ENCODE measurements at places on chromosomes 7 and 10. TPM values are rescaled to one million over a fixed set of nuclear protein-coding genes. Genes with fewer than 3 reads are reported as not detected.

Gene HTR5A
- not detected for total RNA-seq

DNA sequence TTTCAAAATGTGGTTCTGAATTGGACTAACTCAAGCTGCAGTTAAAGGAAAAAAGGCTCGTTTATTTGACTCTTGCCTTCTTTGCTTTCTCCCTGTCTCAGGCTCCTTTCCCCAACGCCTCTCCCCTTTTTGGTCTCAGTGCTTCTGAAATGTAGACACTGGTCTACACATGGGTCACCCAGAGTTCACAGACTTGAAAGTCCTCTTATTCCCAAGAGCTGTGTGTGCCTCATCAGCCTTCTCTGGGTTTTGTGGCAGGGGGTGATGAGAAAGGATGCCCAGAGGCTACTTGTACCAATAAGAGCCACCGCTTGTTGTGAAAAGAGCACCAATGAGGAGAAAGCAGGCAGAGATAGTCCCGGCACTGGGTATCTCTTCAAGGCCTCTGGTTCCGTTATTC, 125.7 kb downstream of the BICC1 start:
- DNase-seq = no peak

DNA sequence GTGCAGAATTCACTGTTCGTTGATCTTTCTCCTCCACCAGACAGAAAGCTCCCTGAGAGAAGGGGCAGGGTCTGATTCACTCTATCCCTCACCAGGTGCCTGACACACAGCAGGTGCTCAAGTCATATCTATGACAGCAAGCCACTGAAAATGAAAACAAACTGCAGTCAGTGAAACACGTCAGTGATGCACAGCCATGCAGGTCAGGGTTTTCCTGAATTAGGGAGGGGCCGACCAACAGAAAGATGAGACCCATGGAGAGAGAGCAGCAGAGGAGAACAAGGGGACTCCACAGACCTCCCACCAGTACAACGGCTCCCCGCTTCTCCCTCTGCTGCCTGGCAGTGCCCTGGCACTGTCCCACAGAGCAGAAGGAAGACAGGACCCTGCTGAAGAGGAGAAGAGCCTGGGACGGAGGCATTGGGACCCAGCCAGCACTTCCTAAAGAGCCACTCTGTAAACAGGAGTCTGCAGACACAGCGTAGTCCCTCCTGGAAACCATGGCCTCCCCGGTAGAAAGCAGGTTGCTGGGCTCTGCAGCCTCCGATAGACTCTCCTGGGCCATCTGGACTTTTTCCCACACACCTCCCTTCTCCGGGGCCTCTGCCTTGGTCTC, 50.3 kb downstream of the FAM53B start:
- no peak for DNase-seq

DNA sequence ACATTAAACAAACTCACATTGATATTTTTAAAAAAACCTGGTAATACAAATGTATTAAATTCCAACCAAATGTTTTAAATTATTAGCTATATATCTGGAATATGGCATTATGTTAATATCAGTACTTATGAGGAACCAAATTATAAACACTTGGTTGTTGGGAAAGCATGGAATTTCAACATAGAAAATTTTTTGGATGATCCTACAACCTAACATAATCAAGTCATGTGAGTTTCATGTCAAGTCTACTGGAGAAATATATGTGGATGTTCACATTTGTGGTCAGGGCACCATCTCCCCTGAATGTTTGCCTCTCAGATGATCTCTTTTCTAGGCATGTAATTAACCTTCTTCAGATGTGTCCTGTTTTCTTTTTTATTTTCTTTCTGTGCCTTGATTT, 5.2 kb upstream of the POT1 start:
- no peak for DNase-seq

DNA sequence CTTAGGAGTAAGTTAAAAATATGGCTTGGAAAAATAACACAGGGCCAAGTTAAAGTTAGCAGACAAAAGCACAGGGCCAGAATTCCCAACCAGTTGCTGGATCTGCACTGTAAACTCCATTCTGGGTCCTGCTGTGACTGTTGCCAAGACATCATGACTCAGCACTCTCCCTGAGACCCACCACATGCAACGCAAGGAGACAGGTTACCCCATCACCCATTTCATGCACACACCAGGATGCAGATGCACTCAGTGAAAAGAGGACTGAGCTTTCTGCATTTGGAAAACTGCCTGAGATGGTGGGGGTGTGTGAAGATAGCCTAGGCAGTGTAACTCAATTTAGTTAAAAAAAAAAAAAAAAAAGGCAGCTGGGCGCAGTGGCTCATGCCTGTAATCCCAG, 97.6 kb upstream of the ZNF438 start:
- DNase-seq = peak; percentile 34

- no peak for DNase-seq
Observed at GRCh38 chr7:99127636-99128035, 16.3 kb downstream of the SMURF1 start.

DNA sequence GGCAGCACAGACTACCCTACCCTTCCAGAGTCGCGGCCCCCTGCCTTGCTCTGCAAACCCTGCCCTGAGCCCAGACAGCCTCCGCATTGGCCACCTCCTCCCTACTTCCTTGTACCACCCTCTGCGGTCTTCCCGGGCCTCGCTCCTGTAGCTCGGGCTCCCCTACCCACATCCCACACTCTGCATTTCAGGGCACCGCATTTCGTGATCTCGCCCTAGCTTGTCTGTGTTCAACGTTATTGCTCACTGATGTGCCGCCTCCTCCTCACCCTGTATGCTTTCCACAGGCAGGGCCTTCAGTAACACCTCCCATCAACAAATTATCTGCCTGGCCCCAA, 6.6 kb downstream of the PDIA4 start:
- DNase-seq = no peak

GRCh38 chr7:107327986-107328569, 141.8 kb upstream of the GPR22 start:
- no peak for DNase-seq

DNA sequence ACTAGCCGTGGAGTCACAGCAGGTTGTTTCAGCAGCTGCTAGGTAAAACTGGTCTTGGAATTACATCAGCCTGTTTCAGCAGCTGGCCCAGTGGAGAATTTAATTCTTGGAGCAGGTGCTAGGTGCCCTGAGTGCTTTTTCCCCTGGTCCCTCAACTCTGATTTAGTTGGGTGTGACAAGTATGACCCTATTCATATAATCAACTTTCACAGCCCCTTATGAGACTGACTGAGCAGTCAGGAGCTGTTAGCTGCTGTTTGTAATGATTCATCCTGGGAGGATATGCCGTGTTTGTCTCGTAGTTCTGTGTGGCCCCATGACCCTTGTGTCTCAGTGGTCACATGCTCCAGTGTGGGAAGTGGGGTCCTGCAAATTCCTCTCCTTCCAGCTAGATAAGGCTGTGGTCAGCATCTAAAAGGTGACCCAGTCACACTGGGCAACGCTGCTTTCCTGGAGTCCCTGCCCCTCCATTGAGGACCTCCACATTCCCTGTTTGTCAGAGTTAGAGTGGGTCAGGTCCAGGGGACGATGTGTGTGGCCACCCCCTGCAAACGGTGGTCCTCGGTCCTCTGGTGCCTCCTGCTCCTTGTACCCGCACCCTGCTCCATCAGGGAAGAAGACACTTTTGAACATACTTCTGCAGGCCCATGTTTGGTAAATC, 28.3 kb downstream of the TBATA start:
- DNase-seq = no peak

GRCh38 chr7:42739638-42740037, 172.2 kb downstream of the C7orf25 start:
- DNase-seq = no peak

Gene PON1
- total RNA-seq = not detected

GRCh38 chr7:157613575-157614322, 276.9 kb downstream of the DNAJB6 start:
- no peak for DNase-seq

GRCh38 chr10:28679581-28680357, 2.4 kb downstream of the BAMBI start:
- DNase-seq = no peak

DNA sequence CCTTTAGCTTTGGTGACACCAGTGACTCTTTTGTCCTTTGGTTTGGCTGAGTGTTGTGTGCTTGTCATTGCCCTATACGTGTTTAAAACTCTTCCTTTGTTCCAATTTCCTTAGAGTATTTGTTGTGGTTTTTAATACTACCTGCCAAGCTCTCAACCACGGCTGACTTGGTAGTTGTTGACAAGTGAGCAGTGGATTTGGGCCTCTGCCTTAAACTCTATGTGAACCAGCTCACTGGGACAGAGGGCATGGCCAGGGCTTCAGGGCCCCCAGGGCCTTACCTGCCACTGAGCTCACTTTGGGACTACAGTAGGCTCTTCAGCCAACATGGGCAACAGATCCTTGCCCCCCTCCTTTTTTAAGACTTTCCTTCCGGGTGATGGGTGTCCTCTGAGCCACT, 9.6 kb upstream of the DMBT1 start:
- DNase-seq = no peak

- DNase-seq = no peak
Observed at GRCh38 chr10:57015595-57016318, 654.7 kb upstream of the ZWINT start.

Gene GLI3
- total RNA-seq = 3.4 TPM

DNA sequence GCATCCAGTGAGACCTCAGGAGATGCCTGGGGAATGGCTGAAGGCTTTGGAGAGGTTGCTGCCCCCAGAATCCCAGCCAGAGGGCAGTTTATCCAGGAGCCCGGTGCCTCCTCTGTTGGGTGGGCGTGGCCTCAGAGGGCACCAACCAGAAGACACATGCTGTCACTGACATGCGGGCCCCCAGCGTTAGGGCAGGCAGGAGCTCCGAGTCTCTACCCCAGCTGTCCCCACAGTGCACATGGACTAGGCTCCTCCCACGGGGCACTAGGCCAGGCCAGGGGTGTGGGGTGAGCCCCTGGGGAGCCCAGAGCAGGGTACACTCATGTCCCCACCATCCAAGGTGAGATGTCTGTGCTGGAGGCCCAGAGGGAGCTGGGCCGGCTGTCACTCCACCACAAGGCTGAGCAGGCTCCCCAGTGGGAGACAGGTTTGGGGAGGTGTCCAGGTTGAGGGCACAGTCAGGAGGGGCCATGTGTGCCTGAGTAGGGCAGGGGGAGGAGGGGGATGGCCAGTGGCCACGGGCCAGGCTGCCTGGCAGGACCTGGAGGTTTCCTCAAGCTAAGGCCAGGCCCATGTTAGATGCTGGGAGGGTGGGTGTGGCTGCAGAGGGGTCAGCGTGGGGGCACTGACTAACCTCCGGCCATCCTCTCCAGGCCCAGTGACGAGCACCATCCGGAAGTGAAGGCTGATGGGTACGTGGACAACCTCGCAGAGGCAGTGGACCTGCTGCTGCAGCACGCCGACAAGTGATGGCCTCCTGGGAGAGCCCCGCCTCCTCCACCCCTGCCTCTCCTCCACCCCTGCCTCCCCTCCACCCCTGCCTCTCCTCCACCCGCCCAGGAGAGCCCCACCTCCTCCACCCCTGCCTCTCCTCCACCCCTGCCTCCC, 131.3 kb downstream of the FAM53B start:
- DNase-seq = peak; percentile 17

Measured in thoracic aorta (tissue), 2 donors.